ENCODE measurements at places on chromosomes 13 and 19.
A peak's percentile ranks its signal among the peaks of the same experiment; 100 is the strongest.

- no peak for DNase-seq
Observed at GRCh38 chr13:23817136-23817535, 72.1 kb downstream of the MIPEP start.

GRCh38 chr13:76222511-76222910, 586.4 kb downstream of the LMO7 start:
- DNase-seq = peak; percentile 15

- peak; percentile 29 for DNase-seq
Observed at GRCh38 chr19:8233370-8233769, 24.2 kb downstream of the CERS4 start.

- no peak for DNase-seq
Observed at GRCh38 chr19:907183-907853, 5.7 kb downstream of the R3HDM4 start.

- DNase-seq = no peak
Observed at GRCh38 chr13:103525530-103525929, 459.3 kb upstream of the SLC10A2 start.

GRCh38 chr13:21889651-21890050, 218.8 kb downstream of the FGF9 start:
- no peak for DNase-seq

GRCh38 chr13:28574617-28575142, 79.8 kb upstream of the FLT1 start:
- peak; percentile 97 for DNase-seq

- no peak for DNase-seq
Observed at GRCh38 chr13:38365661-38366060, 16.0 kb downstream of the UFM1 start.

GRCh38 chr13:111856571-111856970, 210.4 kb upstream of the SOX1 start:
- no peak for DNase-seq

DNA sequence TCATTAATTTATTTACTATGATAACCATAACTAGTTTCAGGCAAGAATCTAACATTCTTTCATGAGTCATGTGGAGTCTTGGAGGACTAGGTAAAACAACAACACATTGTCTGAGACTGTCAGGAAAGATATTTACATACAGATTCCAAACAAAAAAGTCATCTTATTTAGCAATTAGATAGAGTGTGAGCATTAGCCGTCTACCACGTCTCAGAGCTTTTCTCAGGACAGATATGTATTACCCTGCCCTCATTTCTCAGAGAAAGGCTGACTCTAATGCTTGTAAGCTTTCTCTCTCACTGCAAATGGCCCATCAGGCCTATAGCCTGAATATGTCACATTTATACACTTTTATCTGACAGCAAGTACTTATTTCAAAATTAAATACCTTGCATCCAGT, 312.1 kb upstream of the PCDH20 start:
- peak; percentile 66 for DNase-seq

- no peak for DNase-seq
Observed at GRCh38 chr13:47046706-47047105, 149.9 kb upstream of the HTR2A start.

GRCh38 chr13:86269511-86269910, 470.3 kb upstream of the SLITRK6 start:
- DNase-seq = no peak

GRCh38 chr13:30373727-30374126, 48.6 kb upstream of the UBE2L5 start:
- DNase-seq = no peak

- no peak for DNase-seq
Observed at GRCh38 chr19:7846155-7846646, 16.2 kb downstream of the EVI5L start.

DNA sequence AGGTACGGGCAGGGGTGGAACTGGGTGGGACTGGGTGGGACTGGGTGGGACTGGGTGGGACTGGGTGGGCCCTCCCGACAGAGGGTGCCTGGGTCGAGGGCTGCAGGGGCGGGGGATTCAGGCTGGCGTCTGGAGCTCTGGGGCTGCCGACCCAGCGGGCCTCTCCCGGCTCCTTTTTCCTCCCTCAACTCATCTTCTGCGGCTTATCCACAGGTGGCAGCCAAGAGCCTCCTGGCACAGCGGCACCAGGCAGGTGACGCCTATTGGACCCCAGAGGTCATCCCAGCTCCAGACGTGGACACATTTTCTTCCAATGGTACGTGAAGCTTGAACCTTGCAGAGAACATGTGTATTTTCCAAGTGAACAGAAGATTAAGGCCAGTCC, 533 bp downstream of the ZNF544 start:
- DNase-seq = peak; percentile 54

- DNase-seq = no peak
Observed at GRCh38 chr13:43134868-43135267, 111.5 kb downstream of the DNAJC15 start.

- peak; percentile 17 for DNase-seq
Observed at GRCh38 chr13:99979453-99980200, 2.0 kb upstream of the ZIC2 start.

DNA sequence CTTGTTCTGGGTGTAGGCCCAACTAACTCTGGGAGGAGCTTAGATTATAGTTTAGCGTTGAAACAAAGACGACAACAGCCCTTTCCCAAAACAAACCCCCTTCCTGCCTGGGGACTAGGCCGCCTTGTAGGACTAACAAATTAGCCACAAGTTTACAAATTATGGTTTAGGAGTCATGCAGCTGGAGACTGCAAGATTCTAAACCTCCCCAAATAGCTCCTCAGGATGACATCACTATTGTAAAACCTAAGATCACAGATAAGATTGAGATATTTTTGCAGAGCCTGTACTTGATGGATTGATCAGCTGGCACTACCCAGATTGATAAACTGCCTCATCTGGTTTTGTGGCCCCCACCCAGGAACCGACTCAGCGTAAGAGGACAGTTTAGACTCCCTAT, 2.3 kb upstream of the SLC25A15 start:
- DNase-seq = no peak

- DNase-seq = no peak
Observed at GRCh38 chr13:79830945-79831344, 350.0 kb downstream of the NDFIP2 start.

DNA sequence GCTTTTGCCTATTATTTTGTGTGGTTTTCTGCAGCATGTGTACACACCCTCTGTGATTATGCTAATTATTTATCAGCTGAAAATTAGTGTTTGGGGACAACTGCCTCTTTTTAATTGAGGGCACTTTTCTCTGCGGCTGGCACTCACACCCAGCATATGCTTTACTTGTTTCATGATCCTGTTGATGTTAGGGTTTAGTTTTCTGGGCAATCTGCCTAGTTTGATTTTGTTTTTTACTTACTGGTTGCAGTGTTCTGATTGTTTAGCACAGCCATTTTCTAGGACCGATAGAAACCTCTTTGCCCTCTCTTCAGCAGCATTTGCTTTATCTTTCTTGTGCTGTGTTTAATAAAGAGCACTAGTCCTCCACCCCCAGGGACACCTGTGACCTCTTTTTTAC, 161.6 kb downstream of the PAN3 start:
- no peak for DNase-seq

DNA sequence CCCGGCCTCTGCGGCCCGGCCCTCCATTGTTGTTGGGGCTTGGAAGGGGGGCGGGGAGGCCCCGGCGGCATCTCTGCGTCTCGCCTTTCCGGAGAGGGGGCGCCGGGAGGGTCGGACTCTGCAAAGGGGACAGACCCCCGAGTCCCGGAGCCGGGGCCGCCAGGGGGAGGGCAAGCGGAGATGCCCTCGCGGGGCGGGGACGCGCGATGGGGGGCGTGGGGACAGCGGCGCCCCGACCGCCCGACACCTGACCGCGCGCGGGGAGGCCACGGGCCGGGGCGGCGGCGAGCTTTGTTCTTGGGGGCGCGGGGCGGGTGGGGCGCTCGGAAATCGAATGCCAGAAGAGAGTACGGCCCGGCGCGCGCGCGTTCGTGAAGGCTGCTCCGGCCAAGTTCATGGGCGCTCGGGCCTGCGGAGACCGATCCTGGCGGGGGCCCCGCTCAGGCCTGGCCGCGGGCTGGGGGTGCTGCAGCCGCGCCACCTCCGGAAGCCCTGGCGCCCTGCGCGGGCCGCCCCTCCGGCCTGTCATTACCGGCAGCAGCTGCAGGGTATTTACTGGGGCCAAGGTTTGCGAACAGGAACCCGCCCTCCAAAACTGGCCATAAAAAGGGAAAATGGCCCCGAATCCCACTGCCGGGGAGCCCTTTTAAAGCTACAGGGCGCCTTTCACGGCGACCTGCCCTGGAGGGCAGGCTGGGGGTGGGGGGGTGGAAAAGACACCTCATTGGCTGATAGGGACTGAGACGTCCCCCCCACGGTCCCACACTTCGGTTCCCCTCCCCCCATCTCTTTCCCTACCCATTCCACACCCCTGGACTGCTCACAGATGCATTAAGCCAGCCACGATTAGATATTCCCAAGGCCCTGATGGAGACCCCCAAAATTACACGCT, 11.1 kb upstream of the NANOS3 start:
- DNase-seq = no peak

DNA sequence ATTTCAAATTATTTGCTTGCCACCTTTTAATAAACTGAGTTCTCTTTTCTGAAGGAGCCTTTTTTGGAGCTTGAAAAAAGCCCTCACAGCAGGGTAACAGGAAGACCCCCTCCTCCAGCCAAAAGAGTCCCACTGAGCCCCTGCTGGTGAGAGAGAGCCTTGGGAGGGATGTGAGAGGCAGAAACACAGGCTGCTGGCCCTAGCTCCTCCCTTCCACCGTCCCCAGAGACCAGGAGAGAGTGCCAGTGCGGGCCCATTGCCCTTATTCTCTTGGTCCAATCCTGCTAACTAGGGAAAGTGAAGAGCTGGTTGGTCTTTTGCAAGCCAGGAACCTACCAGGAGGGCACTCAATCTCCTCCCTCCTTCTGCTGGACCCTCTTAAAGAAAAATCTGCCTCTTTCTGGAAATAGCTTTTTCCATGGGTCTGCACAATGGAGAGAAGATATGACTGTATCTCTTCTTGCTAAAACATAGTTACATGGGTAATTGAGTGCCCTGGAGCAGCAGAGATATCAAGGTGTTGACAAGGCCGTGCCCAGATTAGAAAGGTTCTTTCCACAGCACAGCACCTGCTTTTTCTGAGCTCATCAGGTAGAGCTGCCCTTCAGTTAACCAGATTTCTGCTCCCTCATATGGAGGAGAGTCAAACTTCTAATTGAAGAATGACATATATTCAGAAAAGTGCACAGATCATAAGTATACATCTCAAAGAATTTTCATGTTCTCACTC, 113.9 kb downstream of the LRCH1 start:
- DNase-seq = no peak

DNA sequence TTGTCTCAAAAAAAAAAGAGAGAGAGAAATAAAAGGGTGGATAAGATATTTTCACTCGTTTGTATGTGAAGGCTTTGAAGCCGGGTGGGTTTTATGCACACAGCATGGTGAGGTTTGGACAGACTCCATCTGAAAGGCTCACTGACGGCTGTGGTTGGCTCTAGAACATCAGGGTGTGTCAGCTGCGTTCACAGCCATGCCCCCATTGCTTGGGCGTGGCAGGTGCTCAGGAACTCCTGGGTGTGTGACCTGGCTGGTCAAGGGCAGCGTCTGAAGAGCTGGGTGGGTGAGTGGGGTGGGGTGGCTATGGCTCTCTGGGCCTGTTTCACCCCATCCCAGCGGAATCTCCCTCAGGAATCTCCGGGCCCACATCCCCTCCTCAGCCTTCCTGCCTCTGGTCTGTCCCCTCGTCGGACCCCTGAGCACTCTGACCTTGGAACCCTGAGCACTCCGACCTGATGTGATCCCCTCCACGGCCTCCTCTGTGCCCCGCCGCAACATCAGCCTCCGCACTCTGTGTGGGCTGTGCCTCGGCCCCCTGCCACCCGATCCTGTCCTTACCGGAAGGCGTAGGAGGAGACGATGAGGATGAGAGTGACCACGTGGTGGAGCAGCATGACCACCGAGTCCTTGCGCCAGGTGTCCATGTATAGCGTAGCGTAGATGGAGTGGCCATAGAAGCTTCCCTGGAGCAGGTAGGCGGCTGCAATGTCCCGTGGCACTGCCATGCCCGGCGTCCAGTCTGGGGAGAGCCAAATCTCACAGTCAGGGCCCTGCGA, 12.2 kb downstream of the CERS1 start:
- DNase-seq = no peak

GRCh38 chr13:107482688-107483087, 732.6 kb downstream of the LIG4 start:
- DNase-seq = no peak

DNA sequence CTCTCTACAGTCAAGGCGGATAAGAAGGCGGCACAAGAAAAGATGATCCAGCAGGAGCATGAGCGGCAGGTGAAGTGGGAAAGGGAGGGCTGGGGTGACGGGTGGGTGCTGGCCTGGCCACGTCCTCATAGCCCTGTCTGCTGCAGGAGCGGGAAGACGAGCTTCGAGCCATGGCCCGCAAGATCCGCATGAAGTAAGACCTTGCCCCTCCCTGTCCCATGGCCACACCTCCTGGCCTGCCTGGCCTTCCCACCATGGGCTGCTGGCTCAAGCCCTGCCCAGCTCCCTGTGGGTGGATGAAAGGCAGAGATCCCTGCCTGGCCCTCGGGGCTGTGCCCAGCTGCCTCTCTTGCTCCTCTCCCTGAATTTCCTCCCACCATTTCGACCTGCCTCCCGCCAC, 7.2 kb downstream of the ZNF296 start:
- DNase-seq = no peak

GRCh38 chr13:93364166-93364565, 137.6 kb downstream of the GPC6 start:
- peak; percentile 8 for DNase-seq

- DNase-seq = no peak
Observed at GRCh38 chr19:16074488-16075365, 1.6 kb upstream of the TPM4 start.

DNA sequence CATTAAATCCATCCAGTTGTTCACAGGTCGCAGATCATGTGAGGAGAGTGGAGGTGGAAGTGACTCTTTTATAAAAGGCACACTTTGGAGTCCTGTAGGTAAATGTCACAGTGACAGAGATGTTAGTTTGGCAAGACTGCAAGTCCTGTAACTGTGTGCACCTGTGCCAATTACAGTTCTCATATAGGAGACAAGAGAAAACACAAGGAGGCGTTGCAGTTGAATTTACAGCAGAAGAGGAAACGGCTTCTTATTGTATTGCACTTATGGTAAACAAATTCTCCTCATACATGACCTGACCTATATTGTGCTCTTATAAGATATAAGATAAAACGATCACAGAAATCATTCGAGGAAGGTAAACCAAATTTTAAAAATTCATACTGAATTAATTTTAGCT, 732.8 kb upstream of the SLC10A2 start:
- DNase-seq = no peak

GRCh38 chr13:32911506-32911905, 104.7 kb upstream of the KL start:
- peak; percentile 73 for DNase-seq

DNA sequence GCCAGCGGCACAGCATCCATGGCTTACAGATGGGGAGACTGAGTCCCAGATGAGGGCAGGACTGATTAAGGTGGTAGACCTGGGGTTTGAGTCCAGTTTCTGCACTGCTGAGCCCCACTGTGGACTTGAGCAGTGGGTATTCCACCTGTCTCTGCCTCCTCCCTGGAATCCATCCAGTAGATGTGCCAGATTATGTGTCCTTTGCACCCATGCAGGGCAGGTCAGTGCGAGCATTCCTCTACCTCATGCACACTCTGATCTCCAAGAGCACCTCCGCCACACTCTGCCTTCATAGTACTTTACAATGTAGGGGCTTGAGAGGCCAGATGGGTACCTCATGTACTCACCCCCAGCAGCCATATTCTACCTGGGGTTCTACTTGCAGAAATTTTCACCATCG, 10.0 kb downstream of the ZSCAN22 start:
- DNase-seq = no peak

Measured in kidney tubule cell (primary cell).